ENCODE measurements at places on chromosomes 2 and 18.

DNA sequence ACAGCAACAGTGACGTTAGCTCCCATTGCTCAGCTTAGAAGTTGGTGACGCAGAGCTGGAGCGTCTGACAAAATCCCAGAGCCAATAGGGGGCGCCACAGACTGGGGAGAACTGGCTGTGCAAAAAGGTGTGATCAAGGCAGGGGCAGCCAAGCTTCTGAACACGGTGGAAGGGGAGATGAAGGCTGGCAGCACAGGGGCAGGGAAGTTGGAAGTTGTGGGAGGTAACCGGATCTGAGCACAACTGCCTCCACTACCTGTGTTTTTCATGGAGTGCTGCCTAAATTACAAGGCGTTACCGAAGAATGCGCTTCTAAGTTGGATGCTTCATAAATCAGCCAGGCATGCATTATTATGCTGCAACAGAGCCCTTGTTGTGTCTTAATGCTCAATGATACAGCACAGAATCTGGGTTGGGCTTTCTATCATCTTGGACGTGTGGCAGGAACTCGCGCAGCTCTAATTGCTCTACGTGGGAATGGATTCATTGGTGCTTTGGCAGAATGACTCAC is 370.0 kb downstream of the SLC4A3 start:
- DNase-seq = peak; percentile 26

- no peak for DNase-seq
Measured at GRCh38 chr2:99249951-99250350, 5.5 kb downstream of the LYG2 start.

DNA sequence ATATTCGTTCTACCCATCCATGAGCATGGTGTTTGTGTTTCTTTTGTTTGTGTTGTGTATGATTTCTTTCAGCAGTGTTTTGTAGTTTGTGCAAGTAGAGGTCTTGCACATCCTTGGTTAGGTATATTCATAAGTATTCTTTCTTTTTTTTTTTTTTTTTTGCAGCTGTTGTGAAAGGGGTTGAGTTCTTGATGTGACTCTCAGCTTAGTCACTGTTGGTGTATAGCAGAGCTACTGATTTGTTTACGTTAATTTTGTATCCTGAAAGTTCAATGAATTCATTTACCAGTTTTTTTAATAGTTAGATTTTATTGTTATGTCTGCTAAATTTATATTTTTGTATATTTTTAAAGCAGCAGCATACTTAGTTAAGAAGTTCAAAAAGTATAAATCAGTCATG is 834.4 kb upstream of the NRXN1 start:
- no peak for DNase-seq

DNA sequence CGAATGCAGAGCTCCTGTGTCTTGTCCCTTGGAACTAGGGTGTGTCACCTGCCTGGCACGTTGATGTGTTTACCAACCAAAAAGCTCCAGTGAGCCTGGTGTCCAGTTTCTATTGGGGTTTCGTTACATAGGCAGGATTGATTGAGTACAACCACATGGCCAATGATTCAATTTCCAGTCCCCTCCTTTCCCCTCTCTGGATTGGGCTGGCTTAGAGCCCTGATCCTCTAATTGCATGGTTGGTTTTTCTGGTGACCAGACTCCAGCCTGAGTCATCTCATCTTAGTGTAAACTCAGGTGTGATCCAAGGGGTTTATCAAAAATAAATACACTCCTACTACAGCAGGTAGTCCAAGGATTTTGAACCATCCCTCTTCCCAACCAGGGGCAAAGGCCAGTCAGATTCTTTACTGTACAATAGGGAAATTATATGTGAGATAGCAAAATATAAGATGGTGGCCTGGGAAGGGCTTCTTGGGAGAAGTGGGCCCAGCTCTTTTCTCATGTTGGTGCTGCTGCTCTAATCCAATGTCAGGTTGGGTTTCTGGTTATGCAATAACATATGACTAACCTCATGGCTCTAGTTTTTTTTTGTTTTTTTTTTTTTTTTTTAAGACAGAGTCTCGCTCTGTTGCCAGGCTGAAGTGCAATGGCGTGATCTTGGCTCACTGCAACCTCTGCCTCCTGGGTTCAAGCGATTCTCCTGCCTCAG is 64.7 kb upstream of the MGAT5 start:
- peak; percentile 68 for DNase-seq

Measured in GM03348 (cell line).